ENCODE measurements at places on chromosomes 7 and 10. TPM values are rescaled to one million over a fixed set of nuclear protein-coding genes. Genes with fewer than 3 reads are reported as not detected.
A peak's percentile ranks its signal among the peaks of the same experiment; 100 is the strongest.

The HOXA2 gene
- 16.7 TPM for polyA plus RNA-seq

The AIFM2 gene
- polyA plus RNA-seq: 6.4 TPM

The TMEM225B gene
- 1.4 TPM for polyA plus RNA-seq

The NRP1 gene
- 148 TPM for polyA plus RNA-seq

The AKR1C2 gene
- 8.2 TPM for polyA plus RNA-seq

The LIPA gene
- polyA plus RNA-seq: 64.8 TPM

The GRID1 gene
- polyA plus RNA-seq: 0.87 TPM

The CHST15 gene
- polyA plus RNA-seq: 15.5 TPM

The KEL gene
- polyA plus RNA-seq: 1.7 TPM

The NKX2-3 gene
- polyA plus RNA-seq: not detected

The ZNF107 gene
- 11.2 TPM for polyA plus RNA-seq

The R3HCC1L gene
- 16.7 TPM for polyA plus RNA-seq

- peak; percentile 72 for DNase-seq
These were observed 6.5 kb downstream of the MNX1 start for GRCh38 chr7:157003756-157004520.

DNA sequence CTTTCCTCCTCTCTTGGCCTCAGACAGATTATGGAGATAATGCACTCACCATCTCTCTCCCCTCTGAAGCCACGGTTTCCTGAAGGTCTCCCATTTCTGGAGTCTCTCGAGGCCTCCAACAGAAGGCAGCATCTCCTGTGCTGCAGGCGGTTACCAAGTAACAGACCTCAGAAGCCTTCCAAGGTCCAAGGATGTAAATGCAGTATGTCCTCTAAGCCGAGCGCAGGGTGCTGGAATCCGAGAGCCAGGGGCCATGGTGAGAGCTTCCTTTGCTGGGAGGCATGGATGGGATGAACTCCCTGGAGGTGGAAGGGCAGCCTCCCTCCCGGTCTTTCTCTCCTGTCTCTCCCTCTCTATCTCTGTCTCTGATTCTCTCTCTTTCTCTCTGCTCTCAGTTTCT is 79.8 kb downstream of the ADARB2 start:
- DNase-seq: no peak

DNA sequence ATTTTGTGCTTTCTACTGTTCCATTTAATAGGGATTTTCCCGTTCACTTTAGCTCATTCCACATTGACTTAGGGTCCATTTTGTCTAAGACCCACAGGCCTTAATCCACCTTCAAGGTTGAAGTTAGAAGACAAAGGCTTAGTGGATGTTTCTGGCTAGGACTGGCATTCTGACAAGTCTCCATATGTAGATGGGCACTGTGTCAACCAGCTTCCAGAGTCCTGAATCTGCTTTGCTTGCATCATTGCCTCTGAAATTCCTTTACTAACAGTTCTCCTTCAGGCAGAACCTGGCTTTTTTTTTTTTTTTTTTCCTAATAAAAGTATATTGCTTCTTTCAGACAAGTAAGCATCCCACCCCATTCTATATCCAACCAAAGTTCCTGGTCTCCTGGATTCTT is 69.6 kb upstream of the PDCD4 start:
- DNase-seq: no peak

DNA sequence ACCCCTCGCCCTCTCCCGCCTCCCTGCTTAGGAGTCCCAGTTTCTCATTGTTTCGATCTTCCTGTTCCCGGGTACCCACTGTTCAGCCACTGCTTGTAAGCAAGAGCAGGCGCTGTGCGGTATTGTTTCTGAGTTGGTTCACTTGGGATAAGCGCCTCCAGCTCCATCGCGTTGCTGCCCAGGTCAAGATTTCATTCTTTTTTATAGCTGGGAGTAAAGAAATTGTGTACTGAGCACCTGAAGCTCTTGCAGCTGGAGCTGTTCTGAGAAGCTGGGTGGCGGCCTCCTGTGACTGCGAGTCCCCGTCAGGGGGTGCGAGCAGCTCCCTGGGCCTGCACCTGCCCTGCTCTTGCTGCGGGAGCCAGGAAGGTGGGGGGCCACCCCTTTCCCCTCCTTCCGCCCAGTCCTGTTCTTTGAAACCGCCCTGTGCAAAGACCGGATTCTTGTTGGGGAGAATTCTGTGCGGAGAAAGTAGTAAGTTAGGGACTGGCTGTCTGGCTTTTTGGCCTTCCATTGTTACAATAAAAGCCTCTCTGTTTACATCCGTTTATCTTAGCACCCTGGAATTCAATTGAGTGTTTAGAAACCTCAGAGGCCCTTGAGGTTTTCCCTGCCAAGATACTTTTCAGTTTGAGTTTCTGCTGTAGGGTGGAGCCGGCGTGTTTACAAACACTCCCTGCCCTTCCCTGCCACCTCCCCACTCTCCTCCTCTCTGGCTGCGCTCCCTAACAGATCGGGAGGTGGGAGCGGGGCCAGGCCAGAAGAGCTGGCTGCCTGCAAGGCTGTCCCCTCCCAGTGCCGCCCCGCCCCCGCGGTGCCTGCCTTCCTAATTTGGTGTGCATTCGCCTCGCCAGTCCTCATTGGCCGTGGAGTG is 30.8 kb upstream of the AP5Z1 start:
- DNase-seq: peak; percentile 99

- no peak for DNase-seq
These were observed 140.3 kb downstream of the GPR85 start for GRCh38 chr7:112946350-112946749.

DNA sequence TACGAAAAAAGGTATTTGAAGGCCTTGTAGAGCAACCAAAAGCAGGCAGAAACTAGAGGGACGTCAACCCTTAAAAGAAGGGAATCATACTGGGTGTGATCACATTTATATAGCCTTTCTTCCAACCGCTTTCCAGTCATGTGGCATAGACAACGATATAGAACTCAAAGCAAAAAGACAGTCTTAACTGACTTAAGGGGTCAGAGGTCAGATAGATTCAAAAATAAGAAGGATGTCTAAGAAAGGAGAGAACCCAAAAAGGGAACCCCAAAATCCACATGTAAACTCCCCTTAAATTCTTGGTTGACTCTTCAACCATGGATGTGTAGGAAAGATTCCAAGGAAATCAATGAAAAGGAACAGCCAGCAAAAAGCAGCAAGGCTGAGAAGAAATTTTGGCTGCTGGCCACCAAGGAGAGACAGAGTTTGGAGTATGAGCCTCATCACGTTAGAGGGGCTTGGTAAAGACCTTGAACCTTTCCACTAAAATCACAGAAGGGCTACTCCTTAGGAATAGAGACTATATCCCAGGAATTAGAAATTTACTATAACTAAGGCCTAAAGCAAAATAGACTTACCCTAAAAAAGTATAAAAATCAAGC is 8.6 kb downstream of the BCAP29 start:
- no peak for DNase-seq

GRCh38 chr7:151819866-151820265 is 57.0 kb downstream of the PRKAG2 start:
- no peak for DNase-seq

DNA sequence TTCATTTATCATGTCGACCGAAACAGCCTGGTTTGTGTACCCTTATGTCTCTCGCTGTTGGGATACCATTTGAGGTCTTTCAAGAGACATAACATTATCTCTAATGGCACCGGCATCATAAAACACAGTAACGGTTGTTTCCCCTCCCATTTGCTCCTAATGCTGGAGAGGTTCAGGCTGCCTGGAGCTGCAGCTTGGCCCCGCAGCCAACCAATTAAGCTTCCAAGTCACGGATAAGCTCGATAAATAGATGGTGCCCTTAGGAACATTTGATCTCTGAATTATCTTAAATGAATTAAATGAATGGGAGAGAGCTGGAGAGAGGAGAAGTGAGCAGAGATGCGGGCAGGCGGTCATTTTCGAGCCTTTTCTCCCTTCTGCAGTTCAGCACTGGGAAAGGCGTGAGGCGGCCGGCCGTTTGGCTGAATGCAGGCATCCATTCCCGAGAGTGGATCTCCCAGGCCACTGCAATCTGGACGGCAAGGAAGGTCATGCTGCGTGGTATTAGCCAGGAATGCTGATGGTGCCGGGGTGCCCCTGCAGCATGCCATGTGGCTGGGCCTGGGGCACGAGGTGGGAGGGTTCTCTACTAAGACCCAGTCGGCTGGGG is 12.6 kb downstream of the CPA4 start:
- no peak for DNase-seq

- DNase-seq: no peak
These were observed 32.4 kb downstream of the ACTA2 start for GRCh38 chr10:88920198-88920597.

DNA sequence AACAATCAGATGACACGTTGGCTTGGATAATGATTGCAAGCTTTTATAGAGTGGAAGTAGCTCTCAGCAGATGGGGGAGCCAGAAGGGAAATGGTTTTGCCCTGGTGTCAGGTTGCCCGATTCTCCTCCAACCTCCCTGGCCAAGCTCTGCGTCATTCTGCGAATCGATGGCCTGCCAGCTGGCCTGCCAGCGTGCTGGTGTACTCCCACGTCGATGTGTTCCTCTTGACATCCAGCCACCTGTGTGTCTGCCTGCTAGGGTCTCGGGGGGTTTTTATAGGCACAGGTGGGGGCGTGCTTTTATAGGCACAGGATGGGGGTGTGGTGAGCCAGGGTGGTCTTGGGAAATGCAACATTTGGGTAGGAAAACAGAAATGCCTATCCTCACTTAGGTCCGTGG is 4.6 kb downstream of the NET1 start:
- no peak for DNase-seq

GRCh38 chr10:128080641-128081040 is 45.6 kb downstream of the MKI67 start:
- no peak for DNase-seq

- no peak for DNase-seq
These were observed 137.7 kb downstream of the DKK1 start for GRCh38 chr10:52451817-52452216.

- DNase-seq: no peak
These were observed 226.5 kb downstream of the RPS24 start for GRCh38 chr10:78260141-78260540.

DNA sequence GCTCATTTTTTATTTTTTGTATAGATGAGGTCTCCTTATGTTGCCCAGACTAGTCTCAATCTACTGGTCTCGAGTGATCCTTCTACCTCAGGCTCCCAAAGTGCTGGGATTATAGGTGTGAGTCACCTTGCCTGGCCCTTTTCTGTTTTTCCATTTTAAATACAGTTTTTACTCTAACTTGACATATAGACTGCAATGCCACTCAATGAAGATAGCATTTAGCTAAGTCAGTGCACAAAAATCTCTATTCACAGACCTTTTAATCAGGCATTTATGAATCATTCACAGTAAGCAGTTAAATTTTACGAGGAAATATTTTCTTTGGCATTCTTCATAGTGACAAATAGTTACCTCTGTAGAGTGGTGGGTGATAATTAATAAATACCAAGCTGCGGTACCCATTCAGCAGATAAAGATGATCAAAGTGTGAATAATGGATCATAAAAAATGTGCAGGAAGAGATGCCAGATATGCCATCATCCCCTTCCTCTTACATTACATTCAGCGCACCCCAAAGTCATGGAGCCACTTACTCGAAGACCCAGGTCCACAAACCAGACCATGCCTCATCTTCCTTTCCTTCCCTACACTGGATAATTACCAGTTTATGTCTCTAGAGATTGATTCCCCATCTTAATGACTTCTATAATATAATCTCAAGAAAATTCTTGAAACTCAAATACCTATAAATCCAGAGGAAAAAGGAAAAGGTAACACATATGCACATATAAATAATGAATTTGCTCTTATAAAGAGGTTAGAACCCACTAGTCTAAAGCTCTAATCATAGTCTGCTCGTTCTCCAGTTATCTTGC is 56.0 kb downstream of the UBE2H start:
- no peak for DNase-seq

DNA sequence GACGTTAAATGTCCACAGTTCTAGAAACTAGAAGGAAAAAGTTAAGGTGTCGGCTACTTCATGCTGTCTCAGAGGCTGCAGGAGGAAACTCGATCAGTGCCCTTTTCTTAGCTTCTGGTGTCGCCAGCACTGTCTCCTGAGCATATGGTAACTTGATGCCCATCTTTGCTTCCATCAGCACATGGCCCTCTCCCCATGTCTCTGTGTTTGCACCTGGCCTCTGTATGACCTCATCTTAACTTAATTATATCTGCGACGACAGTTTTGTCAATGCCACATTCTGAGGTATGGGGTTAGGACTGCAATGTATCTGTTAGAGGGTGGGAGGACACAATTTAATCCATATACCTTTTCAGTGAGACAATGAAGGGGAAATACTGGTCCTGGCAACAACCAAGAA is 449.9 kb downstream of the POM121L12 start:
- DNase-seq: no peak

DNA sequence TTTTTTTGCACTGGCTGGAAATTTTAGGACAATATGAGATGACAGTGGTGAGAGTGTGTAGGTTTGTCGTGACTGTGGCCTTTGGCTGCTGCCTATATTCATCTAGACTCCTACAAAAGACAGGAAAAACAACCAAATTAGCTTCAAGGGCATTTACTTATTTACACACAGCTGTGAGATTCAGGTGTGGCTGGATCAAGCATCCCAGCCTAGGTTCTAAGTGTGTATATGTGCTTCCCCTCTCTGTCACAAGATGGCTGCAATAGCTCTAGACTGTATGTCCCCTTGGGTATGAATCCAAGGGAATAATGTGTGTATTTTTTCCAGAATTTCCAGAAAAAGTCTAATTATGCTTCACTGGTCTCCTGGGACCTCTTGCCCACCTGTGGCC is 25.5 kb upstream of the INPP5A start:
- no peak for DNase-seq

GRCh38 chr7:16189026-16189715 is 232.2 kb downstream of the CRPPA start:
- DNase-seq: no peak

- peak; percentile 24 for DNase-seq
These were observed 12.9 kb upstream of the MICU1 start for GRCh38 chr10:72638586-72639440.

DNA sequence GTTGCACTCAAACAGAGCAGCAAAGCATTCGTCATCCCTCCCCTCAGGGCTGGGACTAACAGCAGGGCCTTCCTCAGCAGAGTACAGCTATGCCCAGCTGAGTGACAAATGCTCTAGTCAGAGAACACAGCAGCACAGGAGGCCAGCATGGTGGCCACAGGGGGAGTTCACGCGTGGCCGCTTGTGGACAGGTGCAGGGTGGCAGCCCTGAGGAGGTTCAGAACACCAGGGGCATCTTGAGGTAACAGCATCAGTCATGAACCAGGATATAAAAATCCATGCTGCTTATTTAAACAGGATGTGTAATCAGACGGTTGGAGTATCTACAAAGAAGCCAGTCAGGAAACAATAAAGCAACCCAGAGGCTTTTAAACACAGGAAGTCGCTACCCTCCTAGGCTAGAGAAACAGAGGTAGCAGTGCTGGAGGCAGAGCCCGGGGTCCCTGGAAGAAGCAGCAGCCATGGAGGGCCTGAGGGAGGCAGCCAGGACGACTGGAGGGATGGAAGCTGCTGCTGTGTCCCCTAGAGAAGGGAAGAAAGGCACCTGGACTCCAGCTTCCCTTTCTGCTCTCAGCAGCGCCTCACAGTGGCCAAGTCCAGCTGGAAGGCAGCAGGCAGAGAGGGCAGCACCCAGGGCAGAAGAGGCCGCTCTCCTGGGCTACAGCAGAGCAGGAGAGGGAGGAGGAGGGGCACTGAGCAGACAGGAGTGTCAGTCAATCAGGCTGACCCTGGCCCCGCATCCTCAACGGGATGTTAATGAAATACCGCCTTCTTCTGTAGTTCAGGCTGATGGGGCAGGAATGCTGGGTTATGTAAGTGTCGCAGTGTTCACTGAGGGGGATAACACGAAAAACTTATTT is 70.8 kb upstream of the UCN3 start:
- DNase-seq: no peak

GRCh38 chr7:522071-522950 is 2.7 kb upstream of the PDGFA start:
- peak; percentile 79 for DNase-seq

Measured in left lung (tissue), 14 donors.